A673 (cell line): ENCODE measurements at places on chromosomes 3 and 15. TPM values are rescaled to one million over a fixed set of nuclear protein-coding genes. Genes with fewer than 3 reads are reported as not detected.

GRCh38 chr15:68627476-68627875 lies 48.7 kb downstream of the CORO2B start:
- DNase-seq, result no peak

DNA sequence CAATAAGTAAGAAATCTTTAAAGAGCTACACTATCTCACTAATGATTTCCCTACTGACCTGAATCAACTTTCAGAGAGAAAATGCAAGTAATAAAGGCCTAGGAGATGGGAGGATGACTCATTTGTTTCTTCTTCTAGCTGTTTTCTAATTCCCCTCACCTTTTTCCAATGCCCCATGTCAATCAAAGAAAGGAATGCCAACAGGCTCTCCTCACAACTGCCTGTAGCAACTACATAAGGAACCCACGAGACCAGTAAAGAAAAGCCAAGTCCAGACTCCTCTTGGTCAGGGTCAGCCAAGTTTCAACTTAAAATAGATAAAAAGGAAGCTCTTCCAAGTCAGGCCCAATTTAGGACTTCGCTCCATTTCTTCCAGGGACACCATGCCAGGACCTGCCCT lies 201.9 kb downstream of the TNIK start:
- DNase-seq, result no peak

Gene C3orf85
- not detected in 2 replicates for total RNA-seq

Gene ARHGAP31
- 7.8 and 12.0 TPM in 2 replicates for total RNA-seq

DNA sequence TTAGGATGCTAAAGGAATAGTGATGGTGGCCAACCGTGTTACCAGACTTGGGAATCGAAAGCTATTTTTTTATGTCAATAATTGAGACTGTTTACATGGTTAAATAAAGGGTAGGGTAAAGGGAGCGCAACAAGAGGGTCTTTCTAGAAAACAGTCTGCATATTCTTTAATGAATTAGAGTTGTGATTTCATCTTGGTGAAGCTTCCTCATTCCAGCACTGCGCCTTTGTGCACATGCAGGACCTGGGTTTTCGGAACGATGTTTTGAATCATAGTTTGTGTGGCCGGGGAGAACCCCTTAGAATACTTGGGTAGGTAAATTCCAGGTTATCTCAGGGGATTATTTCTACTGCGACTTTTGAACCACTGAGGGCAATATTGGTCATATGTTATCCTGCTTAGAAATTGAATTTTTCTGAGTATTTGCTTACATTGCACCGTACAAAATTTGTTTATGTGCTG lies 1.3 kb downstream of the PIK3CA start:
- DNase-seq, result no peak

DNA sequence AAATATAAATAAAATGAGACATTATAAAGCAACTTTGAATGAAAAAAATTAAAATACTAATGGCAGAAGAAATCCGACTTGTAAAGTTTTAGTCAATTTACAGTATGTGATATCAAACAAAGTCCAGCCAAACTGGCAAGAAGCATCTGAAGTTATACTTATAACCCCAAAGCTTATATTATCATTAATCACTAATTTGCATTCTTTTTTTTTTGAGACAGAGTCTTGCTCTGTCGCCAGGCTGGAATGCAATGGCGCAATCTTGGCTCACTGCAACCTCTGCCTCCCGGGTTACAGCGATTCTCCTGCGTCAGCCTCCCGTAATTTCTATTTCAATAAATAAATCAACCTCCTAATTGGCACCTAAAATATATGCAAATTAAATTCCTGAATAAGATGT lies 80.1 kb downstream of the AQR start:
- DNase-seq, result no peak
